ENCODE measurements at places on chromosomes 11 and 22.

GRCh38 chr11:44404301-44404700 lies 94.4 kb upstream of the ALX4 start:
- DNase-seq = no peak

DNA sequence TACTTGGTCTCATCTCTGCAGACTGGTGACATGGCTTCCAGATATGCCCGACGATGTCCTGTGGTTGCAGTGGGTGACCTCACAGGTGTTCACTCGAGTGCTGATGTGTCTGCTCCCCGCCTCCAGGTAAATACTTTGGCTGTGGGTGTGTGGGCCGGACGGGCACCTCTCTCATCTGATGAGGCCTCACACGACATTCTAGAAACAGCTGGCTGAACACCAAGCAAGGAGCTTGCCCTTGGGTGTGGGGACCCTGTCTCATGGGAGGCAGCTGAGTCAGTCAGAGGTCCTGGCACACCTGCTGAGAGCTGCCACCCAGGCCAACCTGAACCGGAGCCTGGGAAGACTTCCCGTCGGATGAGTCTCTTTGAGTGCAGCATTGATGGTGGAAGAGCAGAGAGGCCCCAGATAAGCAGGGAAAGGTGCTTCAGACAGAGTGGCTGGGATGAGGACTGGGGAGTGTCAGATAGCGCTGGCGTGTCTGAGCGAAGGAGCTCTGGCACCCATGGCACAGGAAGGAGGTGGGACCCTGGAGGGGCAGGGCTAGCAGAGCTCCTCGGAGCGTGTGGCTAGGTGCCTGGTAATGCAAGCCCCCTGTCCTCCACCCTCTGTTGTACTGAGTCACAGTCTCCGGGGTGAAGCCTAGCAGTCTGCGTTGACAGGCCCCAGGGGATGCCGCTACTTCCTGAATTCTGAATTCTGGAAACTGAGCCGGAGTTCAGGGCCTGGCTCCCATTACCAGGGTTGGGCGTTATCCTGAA lies 10.4 kb upstream of the SAMM50 start:
- no peak for DNase-seq

GRCh38 chr11:118232659-118233058 lies 7.8 kb upstream of the JAML start:
- DNase-seq = no peak

DNA sequence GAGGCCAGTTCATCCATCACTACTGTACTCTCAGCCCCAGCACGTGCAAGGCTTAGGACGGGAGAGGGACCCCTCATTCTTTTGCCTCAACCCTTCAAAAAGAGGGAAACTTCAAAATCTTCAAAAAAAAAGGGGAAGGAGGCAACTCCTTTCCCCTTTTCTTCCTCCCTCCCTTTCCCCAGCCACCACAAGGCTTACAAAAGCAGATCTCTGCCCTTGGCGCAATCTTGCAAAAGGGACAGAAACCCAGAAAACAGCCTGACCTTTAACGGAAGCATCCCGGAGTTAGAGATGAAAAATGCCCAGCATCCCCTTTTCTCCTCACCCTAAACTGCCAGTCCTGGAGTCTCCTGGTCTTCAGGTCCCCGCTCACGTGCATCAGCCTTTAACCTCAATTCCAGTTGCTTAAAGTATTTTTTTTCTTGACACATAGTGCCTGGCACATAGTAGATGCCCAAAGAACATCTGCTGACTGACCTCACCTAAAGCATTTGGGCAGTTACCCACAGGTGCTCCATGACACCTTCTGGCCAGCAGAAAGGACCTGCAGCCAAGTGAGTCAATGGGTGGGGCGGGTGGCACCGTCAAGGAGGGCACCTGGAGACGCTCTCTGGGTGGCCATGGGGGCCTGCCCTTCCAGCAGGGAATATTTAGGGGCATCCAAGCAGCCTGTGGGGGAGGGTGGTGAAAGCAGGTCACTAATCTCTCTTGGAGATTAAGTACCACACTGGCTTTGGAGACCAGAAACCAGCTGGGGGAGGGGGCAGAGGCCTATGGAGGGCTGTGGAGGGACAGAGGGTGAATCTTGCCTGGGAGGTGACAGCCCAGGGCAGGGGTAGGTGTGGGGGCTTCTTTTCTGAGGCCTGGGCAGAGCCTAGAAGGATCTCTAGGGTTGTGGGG lies 16.3 kb downstream of the NECTIN1 start:
- DNase-seq = no peak

- DNase-seq = no peak
Measured at GRCh38 chr22:40403141-40403540, 32.7 kb downstream of the SGSM3 start.

DNA sequence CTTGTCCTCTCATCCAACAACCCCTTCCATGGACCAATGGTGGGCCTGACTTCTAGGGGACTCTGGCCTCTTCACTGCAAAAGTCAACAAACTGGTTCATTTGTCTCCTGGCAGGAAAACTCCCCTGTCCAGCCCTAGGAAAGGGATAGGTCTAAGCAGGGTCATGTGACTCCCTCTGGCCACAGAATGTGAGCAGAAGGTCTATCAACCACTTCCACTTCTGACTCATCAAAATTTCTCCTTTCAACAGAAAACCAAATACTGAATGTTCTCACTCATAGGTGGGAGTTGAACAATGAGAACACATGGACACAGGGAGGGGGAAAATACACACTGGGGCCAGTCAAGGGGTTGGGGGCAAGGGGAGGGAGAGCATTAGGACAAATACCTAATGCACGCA lies 1.3 kb upstream of the ISX start:
- no peak for DNase-seq

GRCh38 chr11:112156956-112157766 lies 6.7 kb downstream of the IL18 start:
- peak; percentile 100 for DNase-seq

- DNase-seq = no peak
Measured at GRCh38 chr22:39984006-39984405, 10.7 kb upstream of the FAM83F start.

- no peak for DNase-seq
Measured at GRCh38 chr11:16356761-16357393, 531 bp upstream of the SOX6 start.

- no peak for DNase-seq
Measured at GRCh38 chr11:110076371-110076965, 16.7 kb upstream of the ZC3H12C start.

DNA sequence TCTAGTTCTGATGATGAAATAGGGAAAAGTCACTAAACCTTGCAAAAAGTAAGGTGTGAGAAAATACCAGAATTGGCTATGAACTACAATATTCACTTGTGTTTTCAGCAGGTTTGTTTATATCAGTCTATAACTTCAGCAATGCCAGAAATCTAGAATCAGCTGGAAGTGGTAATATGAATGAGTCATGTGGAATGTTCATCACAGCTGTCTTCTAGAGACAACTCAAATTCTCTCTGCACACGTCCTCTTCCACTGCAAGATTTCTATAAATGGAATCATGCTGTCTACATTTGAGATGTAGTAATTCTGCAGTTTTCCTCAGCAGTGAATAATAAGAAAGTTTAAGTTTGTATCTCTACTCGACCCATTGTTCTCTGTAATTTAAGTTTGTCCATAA lies 89.9 kb downstream of the OR4A15 start:
- peak; percentile 6 for DNase-seq

DNA sequence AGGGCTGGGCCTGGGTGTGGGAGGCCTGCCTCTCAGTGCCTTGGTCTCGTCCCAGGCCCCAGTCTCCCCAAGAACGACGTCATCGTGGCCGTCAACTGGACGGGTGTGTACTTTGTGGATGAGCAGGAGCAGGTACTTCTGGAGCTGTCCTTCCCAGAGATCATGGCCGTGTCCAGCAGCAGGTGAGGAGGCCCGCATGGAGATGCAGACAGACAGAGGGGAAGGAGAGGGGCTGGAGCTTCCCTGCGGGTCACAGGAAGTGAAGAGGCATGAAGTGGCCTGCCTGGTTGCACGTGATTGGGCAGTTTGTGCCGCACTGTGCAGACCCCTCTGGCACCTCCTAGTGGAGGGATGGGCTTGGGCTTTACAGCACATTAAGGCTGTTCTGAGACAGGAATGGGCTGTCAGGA lies 70.4 kb downstream of the MYO7A start:
- no peak for DNase-seq

DNA sequence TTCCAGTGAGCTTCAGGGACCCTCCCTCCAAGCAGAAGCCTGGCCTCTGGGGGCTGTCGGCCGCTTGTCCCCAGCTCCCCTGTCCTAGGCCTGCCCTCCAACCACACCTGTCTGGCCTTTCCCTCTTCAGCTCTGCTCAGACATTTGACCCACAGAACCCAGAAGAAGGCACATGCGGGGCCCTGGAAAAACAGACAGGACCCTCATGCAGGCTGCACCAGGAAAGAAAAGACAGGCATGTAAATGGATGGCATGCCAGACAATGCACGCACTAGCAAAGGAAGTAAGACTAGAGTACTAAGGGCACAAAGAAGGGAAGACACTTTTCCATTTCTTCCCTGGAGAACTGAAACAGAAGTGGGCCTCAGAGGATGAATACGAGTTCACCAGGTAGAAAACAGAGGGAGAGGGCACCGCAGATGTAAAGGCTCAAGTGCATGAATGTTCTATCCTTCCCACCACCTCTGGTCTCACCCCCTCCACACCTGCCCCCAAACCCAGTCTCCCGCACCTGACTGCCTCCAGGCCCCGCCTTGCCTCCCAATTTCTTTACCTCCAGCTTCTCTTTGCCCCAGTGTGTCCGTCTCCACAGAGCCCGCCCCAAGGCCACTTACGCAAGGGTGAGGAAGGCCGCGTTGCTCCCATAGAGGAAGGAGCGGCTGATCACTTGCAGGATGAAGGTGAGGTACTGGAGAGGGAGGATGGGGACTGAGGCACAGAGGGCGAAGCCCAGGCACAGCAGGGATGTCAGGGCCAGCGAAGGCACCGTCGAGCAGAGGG lies 17.4 kb downstream of the SLC43A3 start:
- DNase-seq = no peak

DNA sequence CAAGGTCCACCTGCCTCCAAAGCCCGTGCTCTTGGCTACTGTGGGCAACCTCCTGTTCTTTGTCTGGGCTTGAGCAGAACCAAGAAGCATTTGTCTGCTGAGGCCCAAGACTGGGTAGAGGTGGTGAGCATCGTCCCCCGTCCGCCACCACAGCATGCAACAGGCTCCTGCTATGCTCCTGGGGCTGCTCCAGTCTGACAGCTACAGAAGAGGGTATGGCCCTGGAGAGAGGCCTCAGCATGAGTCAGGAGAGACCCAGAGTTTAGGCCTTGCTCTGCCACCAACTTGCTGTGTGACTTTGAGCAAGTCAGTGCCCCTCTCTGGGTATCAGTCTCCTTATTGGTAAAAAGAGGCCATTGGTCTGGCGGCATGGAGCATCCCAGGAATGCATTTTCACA lies 91.2 kb downstream of the TP53I11 start:
- no peak for DNase-seq

DNA sequence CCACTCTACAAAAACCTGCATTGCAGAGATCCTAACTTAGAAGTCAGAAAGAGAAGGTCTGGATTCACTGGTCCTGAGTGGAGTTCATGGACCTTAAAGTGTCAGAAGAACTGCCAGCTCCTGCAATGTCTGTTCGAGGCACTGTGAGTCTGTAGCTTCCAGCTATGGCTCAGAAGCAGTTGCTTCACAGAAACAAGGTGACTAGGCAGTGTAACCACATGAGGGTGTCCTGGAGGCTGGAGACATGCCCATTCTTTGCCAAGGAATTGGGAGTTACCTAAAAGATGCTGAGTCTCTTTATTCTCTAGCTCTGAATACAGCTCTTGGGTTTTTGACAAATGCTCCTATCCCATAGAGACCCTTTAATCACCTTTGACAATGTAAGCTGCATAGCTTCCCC lies 130.5 kb downstream of the SPON1 start:
- DNase-seq = no peak

DNA sequence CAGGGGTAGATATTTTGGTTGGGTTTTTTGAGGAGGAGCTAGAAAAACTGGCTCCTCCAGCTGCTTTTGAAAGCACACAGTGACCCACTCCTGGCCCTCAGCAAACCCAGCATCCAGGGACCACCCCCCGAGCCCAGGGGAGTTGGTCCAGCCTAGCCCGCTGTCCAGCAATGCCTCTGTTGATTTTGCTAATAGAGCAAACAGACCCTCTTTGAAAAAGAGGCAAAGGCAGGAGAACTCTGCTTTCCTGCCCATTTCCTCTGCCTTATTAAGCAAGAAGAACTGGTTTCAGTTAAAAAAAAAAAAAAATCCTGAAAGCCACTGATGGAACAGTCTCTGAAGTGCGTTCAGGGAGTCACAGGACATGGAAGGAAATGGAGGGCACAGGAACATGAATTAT lies 25.3 kb downstream of the ABTB2 start:
- no peak for DNase-seq

- DNase-seq = peak; percentile 96
Measured at GRCh38 chr22:19880786-19881569, 26.3 kb upstream of the GNB1L start.

GRCh38 chr22:44693756-44694155 lies 8.2 kb upstream of the PRR5 start:
- DNase-seq = no peak

- no peak for DNase-seq
Measured at GRCh38 chr22:47597041-47597440, 834.6 kb downstream of the TBC1D22A start.

- DNase-seq = no peak
Measured at GRCh38 chr22:29391546-29391945, 3.2 kb upstream of the AP1B1 start.

GRCh38 chr11:105696000-105696399 lies 86.1 kb downstream of the GRIA4 start:
- DNase-seq = no peak

DNA sequence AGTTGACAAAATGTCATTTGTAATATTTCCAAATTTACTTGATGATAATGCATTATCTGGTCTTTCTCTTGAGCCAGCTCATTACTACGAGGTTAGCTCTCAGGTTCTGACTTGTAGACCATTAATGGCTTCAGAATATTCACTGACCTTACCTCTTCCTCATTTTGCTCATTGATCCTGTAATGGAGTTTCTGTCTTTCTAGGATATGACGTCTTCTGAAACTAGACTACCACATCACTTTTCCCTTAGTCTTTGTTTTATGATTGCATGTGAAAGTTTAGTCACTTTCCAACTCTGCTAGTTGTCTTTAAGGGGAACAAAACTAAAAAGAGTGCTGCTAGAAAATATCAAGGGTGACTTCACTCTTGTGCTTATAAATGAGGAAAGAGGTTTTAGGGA lies 697.6 kb downstream of the JRKL start:
- DNase-seq = no peak

DNA sequence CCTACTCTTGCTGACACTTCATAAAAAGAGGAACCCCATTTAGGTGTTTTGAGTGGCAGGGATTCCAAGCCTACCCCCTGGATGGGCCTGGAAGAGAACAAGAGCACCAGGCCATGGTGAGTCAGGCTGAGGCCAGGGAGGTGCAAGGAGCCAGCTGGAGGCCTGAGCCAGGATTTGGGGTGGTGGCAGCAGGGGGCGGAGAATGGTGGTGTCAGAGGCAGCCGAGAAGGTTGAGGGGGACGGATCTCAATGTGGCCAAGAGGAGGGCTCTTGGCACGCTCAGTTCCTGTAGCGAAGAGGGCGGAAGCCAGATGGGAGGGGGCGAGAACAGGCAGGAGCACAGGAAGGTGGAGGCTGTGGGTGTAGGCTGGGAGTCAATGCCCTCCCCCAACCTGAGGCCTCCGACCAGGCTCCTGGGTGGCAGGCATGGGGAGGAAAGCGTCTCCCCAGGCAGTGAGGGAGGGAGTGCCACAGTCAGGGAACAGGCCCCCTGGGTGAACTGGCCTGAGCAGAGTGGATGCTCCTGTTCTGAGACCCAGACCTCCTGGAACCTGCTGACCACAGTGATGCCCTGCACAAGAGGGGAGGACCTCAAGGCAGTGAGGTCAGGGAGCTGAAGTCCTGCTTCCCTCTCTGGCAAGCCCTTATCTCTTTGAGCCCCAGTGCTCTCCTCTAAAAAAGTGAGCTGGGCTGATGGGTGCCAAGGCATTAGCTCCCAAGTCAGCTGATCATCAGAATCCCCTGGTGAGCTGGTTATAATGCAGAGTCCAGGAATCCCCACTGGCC lies 13.9 kb downstream of the RTN4RL2 start:
- DNase-seq = no peak

Measured in SW 1271 (cell line).